ENCODE measurements at places on chromosomes 6 and 20.

- no peak for DNase-seq
These were observed 287.0 kb upstream of the MARCKS start for GRCh38 chr6:113570161-113570560.

- peak; percentile 79 for DNase-seq
These were observed 62.2 kb downstream of the ZDHHC14 start for GRCh38 chr6:157443066-157443800.

DNA sequence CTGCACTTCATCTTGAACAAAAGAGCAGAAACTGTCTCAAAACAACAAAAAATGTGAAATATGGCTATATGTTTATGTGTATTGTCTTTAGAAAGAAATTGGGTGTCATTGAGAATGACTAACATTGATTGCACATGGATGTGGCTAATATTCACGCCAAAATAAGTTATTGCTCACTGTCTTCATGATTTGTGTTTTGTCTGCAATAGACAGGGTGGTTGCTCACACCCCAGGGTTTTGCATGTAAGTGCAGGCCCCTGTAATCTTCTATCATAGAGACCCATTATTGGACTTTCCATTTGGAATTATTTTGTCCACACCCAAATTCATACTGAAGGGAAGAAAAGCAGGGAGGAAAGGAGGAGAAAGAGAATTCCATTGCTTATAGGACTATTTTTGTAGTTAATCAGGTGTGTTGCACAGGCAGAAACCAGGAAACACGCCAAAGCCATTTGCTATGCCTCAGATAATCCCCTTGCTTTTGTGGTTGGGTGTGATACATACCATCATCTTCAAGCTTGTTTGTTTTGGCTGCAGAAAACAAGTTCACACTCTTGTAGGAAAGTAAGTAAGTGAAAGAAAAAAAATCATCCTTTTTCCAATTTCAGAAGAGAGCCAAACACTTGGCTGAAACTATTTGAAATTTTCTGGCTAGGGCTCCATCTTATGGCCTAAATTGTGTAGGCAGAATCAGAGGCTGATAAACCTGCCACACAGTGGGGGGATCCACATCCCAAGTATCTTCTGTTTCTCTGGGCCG is 214.1 kb downstream of the COL12A1 start:
- peak; percentile 75 for DNase-seq

- peak; percentile 11 for DNase-seq
These were observed 27.8 kb upstream of the CENPW start for GRCh38 chr6:126312013-126312665.

DNA sequence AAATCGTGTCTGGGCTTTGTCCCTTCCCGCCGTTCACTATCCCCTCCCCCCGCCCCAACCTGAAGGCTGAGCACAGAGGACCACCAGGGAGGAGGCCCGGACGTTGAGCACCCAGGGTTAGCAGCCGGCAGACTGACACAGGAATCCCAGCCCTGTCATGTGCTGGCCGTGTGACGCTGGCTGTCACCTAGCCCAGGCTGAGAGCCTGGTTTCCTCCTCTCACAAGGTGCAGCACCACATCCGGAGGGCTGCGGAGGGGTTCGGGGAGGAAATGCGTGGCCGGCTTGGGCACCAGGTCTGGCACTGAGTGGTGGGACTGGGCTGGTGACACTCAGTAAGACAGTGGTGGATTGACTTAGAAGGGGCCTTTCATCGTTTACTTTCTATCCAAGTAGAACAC is 4.6 kb upstream of the LSM14B start:
- no peak for DNase-seq

DNA sequence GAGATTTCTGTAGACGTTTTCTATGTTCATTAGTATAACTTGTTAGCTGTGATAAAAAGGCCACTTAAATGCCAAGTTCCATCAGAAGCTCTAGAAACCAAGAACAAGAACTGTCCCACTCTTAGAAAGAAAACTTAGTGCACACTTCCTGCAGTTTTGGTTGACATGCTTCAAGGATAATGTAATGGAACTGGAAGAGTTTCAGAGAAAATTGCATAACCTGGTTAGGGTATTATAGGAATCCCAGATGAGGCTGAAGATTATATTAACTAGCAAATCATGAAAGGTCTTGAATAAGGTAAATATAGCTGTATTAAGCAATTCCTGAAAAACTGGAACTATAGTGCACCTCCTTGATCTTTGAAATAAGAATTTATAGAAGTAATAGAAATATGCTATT is 1.8 kb upstream of the PHACTR2 start:
- peak; percentile 47 for DNase-seq

DNA sequence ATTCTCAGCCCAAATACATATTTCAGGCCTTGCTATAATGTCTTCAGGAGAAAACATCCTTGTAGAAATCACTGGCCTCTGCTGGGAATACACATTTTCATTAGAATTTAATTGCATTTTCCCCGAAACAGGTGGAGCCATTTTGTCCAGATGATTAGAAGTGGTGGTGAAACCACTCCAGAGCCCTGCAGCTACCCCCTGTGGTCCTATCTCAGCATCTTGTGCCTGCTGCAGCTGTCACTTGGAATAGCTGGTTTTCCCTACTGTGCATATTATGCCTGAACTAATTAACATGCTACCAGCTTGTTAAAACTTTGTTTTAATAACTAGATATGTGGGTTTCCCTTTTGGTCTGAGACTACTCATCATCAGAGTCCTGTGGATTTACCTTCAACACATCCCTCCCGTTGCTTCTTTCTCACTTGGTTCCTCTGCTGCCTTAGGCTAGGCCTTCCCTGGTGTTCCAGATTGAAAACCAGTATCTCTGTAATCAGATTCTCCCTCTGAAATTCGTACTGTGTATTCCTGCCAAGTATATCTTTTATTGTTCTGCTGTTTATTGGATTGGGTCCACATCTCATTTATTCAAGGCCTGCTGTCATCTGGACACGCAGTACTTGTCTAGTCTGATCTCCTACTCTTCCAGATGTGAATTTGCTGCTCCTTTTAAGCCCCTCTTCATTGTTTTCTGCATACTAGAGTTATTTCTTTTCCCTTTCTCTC is 15.2 kb downstream of the DNAH8 start:
- DNase-seq = no peak

GRCh38 chr6:56727097-56727850 is 84.6 kb upstream of the DST start:
- peak; percentile 82 for DNase-seq

GRCh38 chr6:167274270-167274669 is 16.8 kb upstream of the UNC93A start:
- no peak for DNase-seq

GRCh38 chr6:5695260-5696245 is 311.2 kb downstream of the NRN1 start:
- DNase-seq = peak; percentile 92

Measured in fibroblast of skin of back (primary cell).